ENCODE measurements at places on chromosomes 1 and 21.
A peak's percentile ranks its signal among the peaks of the same experiment; 100 is the strongest.

DNA sequence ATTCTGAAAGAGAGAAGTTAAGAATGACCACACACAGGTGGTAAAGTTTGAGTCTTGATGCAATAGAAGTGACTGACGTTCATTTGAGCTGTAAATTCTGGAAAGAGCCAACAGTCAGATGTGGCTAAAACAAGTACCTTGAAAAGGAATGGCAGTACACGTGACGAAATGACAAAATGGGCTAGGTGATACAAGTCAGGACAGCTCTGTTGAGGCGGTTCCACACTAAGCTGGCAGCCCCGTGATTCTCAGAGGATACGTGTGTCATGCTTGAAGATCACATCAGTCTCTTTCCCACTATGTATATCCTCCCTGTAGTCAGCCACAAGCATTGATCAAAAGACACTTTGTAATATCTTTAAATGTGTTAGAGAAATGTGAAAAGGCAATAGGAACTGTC, 881.3 kb upstream of the ADGRL2 start:
- DNase-seq: no peak

DNA sequence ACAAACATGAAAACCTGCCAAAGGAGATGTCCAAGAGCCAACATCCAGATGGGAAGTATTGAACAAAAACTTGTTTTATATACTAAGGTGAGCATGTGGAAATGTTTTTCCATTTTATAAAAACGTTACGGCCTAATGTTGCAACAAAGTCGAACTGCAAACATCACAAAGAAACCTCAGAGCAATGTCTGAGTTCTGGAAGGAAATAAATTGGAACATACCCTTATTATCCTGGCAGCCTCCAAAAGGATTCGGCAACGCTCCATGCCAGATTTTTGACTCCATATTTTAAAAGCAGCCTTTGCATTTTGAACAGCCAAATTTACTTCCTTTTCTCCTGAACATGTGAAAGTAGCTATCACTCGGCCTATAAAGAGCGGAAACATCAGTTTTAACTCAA, 3.3 kb downstream of the ALDH9A1 start:
- no peak for DNase-seq

- DNase-seq: no peak
Measured at GRCh38 chr1:213123087-213123486, 72.0 kb downstream of the RPS6KC1 start.

GRCh38 chr1:114550336-114550735, 31.1 kb downstream of the BCAS2 start:
- DNase-seq: no peak

- DNase-seq: no peak
Measured at GRCh38 chr1:18652791-18653190, 22.1 kb downstream of the PAX7 start.

DNA sequence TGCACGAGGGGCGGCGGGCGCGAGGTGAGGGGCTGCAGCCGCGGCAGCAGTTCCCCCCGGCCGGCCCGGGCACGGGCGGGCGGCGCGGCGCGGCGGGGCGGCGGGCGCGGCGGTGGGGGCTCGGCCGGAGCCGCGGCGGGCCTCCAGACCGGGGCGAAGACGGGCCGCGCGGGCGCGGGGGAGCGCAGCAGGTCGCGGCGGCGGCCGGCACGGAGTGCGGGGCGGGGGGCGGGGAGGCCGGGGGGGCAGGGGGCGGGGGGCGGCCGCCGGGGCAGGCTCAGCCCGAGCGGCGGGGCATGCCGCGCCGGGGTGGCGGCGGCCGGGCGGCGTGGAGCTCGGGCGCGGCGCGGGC, 311 bp downstream of the IRF2BP2 start:
- no peak for DNase-seq

- no peak for DNase-seq
Measured at GRCh38 chr1:222777977-222778376, 36.9 kb upstream of the DISP1 start.

- DNase-seq: no peak
Measured at GRCh38 chr1:201274616-201275252, 8.6 kb upstream of the PKP1 start.

- DNase-seq: no peak
Measured at GRCh38 chr1:202579806-202580205, 130.4 kb downstream of the SYT2 start.

- no peak for DNase-seq
Measured at GRCh38 chr21:38949070-38949380, 143.3 kb downstream of the ETS2 start.

- DNase-seq: peak; percentile 81
Measured at GRCh38 chr1:20521960-20522861, 14.3 kb upstream of the MUL1 start.

- no peak for DNase-seq
Measured at GRCh38 chr21:34020983-34021553, 52.3 kb upstream of the MRPS6 start.

GRCh38 chr1:222522105-222522915, 25.6 kb downstream of the HHIPL2 start:
- no peak for DNase-seq

- peak; percentile 38 for DNase-seq
Measured at GRCh38 chr21:42622284-42622683, 31.1 kb upstream of the PDE9A start.

DNA sequence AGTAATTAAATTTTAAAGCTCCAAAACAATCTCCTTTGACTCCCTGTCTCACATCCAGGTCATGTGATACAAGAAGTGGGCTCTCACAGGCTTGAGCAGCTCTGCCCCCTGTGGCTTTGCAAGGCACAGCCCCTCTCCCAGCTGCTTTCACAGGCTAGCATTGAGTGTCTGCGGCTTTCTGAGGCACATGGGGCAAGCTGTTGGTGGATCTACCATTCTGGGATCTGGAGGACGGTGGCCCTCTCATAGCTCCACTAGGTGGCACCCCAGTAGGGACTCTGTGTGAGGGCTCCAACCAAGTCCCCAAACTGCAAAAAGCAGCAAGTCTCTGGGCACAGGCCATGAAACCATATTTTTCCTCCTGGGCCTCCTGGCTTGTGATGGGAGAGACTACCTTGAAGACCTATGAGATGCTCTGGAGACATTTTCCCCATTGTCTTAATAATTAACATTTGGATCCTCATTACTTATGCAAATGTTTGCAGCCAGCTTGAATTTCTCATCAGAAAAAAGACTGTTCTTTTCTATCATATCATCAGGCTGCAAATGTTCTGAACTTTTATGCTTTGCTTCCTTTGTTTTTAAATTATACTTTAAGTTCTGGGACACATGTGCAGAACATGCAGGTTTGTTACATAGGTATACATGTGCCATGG, 554.1 kb upstream of the OLFM3 start:
- no peak for DNase-seq

DNA sequence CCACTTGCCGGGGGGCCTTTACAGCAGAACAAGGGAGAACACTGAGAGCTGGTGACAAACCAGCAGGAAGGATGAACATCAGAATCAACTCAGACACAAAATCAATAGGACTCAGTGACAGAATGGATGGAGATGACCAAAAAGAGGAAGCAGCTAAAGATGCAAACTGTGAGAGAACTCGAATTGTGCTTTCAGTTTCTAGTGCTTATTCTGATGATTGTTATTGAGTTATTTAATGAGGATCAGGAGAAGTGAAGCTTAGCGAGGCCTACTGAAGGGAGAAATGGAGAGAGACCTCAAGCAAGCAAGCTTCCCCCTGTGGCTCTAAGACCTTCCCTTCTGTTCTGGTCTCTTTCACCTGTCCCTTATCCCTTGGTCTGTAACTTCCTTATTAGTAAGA, 30.3 kb upstream of the TMEM125 start:
- DNase-seq: no peak

DNA sequence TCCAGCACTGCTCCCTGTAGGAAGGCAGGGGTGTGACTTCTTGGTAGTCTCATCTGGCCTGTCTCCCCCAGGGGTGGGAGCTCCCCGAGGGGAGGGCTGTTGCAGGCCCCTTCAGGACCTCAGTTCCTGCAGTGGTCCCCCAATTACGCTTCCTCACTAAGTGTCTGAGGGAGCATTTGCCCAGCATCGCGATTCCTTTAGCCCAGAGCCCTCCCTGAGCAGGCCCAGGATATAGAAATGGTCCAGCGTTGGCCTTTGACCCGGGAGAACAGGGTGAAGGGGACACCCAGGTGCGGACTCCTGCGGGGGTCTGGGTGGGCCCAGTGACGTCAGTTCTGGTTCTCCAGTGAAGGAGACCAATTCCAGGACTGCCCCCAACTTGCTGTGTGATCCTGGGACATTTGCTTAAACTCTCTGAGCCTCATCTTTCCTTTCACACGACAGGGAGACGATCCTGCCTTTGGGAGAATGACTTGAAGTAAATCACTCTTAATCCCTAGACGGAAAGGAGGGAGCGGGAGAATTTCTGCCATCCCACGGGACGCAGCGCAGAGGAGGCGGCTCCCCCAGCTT, 32.6 kb upstream of the BTG2 start:
- no peak for DNase-seq

DNA sequence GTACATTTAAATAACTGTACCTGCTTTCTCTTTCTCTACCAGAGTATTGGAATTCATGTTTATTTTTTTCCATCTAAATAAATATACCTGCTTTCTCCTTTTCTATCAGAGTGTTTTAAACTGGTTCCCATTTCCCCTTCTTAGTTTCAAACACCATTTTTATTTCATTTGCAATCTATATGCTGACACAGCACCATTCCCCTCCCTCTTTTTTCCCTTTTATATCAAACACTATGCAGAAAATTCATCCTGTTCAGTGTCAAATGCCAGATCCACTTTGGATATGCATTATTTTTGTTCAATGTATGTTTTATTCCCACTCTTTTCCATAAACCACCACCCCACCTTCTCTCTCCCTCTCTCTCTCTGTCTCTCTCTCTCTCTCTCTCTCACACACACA, 85.8 kb upstream of the ST6GALNAC5 start:
- no peak for DNase-seq

- no peak for DNase-seq
Measured at GRCh38 chr1:204001166-204001901, 71.6 kb upstream of the SOX13 start.

DNA sequence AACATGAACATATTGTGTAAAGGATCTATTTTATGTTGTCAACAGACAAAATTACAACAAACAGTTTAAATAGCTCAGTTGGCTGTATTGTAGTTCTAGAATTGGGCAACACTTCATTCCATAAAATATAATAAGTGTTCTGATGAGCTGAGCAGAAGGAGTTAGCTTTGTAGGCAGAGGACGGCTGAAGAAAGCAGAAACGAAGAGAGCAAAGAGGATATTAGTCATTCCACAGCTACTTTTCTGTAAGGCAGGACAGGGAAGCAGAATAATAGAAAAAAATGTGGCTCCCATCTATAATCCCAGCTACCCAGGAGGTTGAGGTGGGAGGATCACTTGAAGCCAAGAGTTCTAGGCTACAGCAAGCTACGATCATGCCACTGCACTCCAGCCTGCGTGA, 20.2 kb upstream of the IVNS1ABP start:
- no peak for DNase-seq

GRCh38 chr1:207824691-207825408, 73.0 kb downstream of the CD46 start:
- no peak for DNase-seq

- DNase-seq: no peak
Measured at GRCh38 chr1:155009221-155009711, 6.7 kb downstream of the ZBTB7B start.
